ENCODE measurements at places on chromosomes 5 and 9. TPM values are rescaled to one million over a fixed set of nuclear protein-coding genes. Genes with fewer than 3 reads are reported as not detected.

DNA sequence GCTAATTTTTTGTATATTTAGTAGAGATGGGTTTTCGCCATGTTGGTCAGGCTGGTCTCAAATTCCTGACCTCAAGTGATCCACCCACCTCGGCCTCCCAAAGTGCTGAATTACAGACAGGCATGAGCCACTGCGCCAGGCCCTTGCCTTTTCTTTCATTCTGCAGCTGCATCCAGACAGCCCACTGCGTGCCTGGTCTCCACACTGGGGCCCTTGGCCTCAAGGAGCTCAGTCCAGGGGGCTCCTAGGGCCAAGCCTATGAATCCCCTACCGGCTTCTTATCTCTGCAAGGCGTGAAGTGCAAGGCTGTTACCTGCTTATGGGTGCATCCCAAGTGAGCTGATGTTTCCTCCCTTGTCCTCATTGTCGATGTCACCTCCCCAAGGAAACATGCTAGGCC lies 78.8 kb downstream of the CSNK1A1 start:
- DNase-seq: no peak

- no peak for DNase-seq
Measured at GRCh38 chr5:145941448-145942130, 5.2 kb downstream of the SH3RF2 start.

DNA sequence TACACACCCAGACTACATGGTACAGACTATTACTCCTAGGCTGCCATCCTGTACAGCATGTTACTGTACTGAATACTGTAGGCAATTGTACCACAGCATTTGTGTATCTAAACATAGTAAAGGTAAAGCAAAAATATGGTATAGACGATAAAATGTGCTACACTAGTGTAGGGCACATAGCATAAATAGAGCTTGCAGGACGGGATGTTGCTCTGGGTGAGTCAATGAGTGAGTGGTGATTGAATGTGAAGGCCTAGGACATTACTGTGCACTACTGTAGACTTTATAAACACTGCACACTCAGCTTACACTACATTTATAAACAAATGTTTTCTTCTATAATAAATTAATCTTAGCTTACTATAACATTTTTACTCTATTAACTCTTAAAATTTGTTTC lies 25.6 kb downstream of the ANKRD55 start:
- DNase-seq: no peak

DNA sequence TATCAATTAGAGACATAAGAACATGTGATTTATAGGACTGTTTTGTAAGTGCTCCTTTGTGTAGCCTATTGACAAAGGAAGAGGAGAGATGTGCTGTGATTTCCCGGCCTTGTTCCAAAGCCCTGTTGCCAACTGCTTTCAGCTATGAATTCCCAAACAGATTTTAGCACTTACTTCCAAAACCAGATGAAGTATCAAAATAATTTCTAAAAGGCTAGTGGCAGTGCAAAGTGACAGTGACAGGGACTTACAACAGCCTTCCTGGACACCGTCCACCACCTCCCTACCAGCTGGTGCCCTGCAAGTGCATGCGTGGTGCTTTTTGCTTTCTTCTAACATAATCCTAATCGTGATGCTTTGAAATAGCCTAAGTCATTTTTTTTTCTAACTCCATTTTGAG lies 254.1 kb upstream of the ACTBL2 start:
- no peak for DNase-seq

- no peak for DNase-seq
Measured at GRCh38 chr5:56557198-56557597, 258.2 kb upstream of the MAP3K1 start.

CCNO gene
- total RNA-seq: 2.4 TPM

MTX3 gene
- 11.4 TPM for total RNA-seq

DNA sequence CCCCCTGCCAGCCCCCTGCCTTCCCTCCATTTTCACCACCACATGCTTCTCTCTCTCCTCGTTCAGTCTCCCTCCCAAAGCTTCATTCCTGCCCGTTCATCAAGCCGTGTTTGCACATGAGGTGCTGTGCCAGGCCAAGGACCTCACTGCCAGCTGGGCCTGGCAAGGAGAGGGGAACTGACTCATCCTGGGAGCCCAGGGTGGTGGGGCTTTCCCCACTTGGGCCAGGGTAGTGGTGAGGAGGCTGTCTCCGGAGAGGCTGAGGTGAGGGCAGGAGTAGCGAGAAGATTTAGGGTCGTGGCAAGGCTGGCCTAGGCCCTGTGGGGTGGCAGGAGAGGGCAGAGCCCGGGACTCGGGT lies 30.4 kb upstream of the NOTCH1 start:
- no peak for DNase-seq

DNA sequence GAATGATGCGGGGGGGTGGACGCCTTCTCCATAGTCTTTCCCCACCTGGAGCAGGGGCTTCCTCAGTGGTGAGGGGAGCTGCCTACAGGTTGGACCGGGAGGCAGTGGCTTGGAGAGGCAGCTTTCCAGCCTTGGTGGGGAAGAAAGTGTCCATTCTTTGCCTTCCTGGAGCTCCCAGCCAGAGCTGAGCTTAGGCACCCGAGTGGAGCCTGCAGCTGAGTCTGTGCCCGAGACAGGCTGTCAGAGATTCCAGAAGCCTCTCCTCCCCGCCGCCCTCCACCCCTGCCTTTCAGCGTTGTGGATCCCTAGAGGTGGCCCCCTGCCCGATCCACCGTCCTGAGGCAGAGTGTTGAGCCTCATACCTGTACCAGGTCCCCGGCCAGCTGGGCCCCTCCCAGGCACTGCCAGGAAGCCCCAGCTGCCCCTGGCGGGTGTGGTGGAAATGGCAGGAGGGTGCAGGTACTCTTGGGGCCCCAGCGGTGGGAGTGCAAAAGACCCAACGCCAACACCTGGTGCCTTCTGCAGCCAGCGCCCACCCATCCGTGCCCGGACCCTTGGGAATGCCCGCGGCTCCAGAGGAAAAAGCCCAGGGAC lies 112.0 kb downstream of the RXRA start:
- DNase-seq: no peak

DNA sequence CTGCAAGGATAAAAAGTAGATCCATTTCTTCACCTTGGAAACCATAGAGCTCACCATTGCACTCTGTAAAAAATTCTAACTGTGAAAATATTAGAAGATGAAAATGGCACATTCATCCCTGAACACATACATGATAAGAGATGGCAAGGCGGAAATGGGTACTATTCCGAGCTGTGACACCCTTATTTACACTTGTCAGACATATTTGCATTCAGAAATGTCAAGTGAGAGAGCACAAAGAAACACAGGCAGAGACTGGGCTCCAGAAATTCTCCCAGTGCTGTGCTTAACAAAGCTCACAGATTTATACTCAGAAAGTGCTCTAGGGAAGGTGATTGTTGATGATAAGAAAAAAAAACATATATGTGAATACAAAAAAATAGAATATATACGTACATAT lies 170.3 kb upstream of the PUM3 start:
- DNase-seq: no peak

GRCh38 chr9:123637945-123638634 lies 282.1 kb downstream of the CRB2 start:
- DNase-seq: no peak

- no peak for DNase-seq
Measured at GRCh38 chr5:98217138-98217537, 556.3 kb upstream of the RGMB start.

DNA sequence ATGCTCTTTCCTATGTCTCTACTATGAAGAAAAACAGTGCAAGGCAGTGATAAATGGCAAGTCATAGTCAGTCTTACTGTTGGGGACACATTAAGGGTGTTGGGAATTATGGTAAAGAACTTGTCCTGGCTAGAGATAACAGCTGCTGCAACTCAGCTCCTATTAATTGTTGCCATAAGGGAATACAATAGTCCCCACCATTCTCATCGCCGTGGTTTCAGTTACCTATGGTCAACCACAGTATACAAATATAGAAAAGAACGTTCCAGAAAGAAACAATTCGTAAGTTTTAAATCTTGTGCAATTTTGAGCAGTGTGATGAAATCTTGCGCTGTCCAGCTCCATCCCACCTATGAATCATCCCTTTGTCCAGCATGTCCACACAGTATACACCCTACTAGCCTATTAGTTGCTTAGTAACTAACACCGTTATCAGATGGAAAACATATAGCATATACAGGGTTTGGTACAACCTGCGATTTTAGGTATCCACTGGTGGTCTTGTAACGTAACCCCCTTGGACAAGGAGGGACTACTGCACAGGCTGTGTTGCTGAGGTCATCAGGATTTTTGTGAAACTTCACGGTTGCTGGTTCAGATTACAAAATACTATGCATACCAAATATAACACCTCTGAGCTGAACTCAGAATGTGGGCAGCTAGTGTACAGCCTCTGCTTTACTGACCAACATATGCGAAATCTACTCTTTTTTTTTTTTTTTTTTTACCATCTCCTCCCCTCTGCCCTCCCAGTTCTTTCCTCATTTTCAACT lies 53.5 kb downstream of the ZFR start:
- no peak for DNase-seq

GRCh38 chr5:68384936-68385594 lies 169.5 kb downstream of the PIK3R1 start:
- DNase-seq: no peak

ABCA2 gene
- total RNA-seq: 44.7 TPM

GFPT2 gene
- total RNA-seq: 5.1 TPM

PCDHAC1 gene
- 0.64 TPM for total RNA-seq

DNA sequence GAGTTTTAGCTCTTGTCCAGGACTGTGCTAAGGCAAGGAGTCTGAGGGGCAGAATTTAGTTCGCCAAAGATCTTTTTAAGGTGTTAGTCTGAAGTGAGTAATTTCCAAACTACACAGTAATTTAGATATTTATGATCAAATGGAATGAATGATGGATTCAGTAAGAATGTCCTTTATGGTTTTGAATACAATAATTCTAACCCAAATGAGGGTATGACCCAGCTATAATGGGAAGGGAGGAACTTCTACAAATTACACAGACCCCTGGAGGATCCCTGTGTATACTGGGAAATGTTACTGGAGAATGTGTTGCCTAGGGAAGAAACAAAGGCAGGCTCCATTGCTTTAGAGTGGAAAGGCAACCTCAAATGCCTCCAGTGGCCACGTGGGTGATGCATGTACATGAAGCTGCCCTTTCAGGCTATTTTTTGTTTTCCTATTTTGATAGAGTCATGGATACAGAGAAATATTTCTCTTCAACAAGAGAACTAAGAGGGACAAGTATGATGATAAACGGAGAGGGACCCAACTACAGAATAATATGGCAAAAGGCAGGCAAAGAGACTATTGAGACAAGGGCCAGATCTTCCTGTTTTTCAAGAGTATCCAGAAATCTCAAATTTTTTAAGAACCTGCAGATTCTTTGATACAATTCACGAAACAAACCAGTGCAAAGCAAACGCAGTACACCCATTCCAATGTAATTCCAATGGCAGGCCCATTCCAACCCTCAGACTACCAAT lies 25.4 kb downstream of the SLC1A3 start:
- DNase-seq: no peak

- DNase-seq: no peak
Measured at GRCh38 chr5:66724349-66725139, 128.4 kb downstream of the MAST4 start.

- no peak for DNase-seq
Measured at GRCh38 chr9:123872710-123873109, 57.2 kb downstream of the DENND1A start.

- no peak for DNase-seq
Measured at GRCh38 chr9:114139071-114139470, 16.3 kb upstream of the COL27A1 start.

OSTF1 gene
- total RNA-seq: 42.4 TPM

GRCh38 chr9:20398536-20399338 lies 223.6 kb downstream of the MLLT3 start:
- no peak for DNase-seq

AGPAT2 gene
- 67.5 TPM for total RNA-seq

- no peak for DNase-seq
Measured at GRCh38 chr5:34663771-34664496, 7.8 kb downstream of the RAI14 start.

DNA sequence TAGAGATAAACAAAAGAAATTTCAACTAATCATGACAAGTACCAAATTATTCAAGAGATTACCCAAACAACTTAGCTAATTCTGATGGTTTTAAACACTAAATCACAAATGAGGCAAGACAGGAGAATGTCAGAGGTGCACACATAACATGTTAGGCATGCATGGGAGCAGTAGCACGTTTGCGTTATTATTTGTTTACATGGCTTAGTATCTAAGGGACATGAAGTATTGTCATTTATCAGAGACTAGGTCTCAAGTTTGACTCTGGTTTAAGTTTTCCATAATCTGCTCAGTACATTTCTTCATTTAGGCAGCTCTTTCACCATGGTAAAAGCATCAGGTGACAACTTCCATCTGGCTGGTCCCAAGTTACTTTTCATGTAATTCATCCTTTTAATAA lies 244.1 kb upstream of the TNC start:
- DNase-seq: no peak

DNA sequence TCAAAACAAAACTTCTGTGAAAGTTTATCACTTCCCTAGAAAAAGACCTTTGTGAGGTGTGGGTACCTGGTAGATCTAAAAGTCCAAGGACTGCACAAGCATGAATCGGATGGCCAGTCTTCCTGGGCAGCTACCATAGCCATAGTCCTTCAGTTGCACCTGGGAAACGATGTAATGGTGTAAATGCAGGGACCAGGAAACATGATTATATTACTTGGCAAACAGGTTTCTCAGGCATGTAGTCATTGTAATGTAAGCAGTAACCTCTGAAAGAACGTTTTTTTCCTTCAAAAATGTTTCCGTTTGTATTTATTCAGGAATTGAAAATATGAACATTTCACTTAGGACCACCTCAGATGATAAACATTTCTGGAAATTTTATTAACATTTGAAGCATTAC lies 433.4 kb downstream of the DTWD2 start:
- no peak for DNase-seq

DNA sequence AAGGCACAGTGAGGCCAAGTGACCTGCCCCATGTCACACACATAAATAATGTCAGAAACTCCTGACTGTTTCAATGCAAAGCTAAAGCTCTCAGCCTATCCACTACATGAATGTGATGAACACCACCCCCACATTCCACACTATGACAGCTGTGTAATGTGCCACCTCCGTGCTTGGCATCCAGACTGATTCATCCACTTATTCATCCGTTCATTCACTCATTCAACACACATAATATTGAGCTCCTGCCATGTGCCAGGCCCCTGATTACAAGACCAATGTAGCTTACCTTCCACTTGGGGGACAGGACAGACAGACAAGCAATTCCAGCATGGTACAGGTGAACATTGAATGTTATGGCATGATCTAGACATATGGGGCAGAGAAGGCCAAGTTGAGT lies 46.2 kb upstream of the FABP6 start:
- no peak for DNase-seq

- DNase-seq: no peak
Measured at GRCh38 chr5:158209219-158209908, 350.4 kb upstream of the CLINT1 start.

GRCh38 chr9:105457560-105458294 lies 9.9 kb downstream of the FSD1L start:
- DNase-seq: no peak

Measured in suprapubic skin (tissue), 4 donors.